ENCODE measurements at places on chromosomes 11 and 22.
A peak's percentile ranks its signal among the peaks of the same experiment; 100 is the strongest.

DNA sequence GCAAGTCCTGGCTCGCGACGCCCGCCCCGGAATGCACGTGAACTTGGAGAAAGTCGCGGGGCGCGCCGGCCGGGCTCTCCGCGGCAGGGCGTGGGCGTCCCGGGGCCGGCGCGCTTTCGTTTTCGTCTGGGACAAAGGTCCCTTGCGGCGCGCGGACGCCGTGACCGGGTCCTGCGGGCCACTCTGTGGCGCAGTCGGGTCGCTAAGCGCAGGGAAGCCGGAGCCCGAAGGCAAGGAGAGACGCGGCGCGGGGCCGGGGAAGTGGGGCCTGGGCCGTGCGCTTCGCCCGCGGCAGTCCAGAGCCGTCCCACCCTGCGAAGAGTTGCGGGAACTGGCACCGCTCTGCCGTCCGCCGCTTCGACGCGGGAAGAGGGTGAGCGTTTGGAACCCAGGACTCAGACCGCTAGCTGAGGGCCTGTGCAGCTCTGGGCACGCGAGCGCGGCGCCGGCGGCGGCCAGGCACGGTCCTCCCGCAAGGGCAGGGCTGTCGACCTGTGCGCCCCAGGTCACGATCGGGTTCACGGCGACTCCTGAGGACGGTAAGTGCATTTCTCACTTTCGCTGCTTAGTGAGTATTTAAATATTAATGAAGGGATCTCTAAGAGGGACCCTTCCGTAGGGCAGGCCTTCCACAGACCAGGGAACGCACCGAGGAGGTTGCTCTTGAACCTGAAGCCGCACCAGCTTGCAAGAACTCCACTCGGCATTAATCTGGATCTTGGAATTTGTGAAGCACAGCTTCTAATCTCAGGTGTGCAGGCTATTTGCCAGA is 78.0 kb upstream of the PPARA start:
- peak; percentile 79 for DNase-seq

- DNase-seq: no peak
These were observed 18.6 kb upstream of the NXPE4 start for GRCh38 chr11:114614127-114614720.

- peak; percentile 93 for DNase-seq
These were observed 113.6 kb downstream of the MICAL3 start for GRCh38 chr22:17910561-17911311.

GRCh38 chr11:104695065-104695463 is 203.2 kb downstream of the CASP12 start:
- no peak for DNase-seq

- no peak for DNase-seq
These were observed 102.0 kb downstream of the INSC start for GRCh38 chr11:15216678-15217077.

- no peak for DNase-seq
These were observed 13.2 kb downstream of the APOL6 start for GRCh38 chr22:35661464-35661863.

All from astrocyte of the hippocampus (primary cell).